ENCODE measurements at places on chromosomes 2 and 18.

- no peak for DNase-seq
Measured at GRCh38 chr2:218267259-218267658, 2.7 kb downstream of the AAMP start.

GRCh38 chr2:58860586-58860985 lies 619.5 kb upstream of the FANCL start:
- DNase-seq: no peak

- no peak for DNase-seq
Measured at GRCh38 chr2:105776560-105776928, 31.8 kb downstream of the NCK2 start.

DNA sequence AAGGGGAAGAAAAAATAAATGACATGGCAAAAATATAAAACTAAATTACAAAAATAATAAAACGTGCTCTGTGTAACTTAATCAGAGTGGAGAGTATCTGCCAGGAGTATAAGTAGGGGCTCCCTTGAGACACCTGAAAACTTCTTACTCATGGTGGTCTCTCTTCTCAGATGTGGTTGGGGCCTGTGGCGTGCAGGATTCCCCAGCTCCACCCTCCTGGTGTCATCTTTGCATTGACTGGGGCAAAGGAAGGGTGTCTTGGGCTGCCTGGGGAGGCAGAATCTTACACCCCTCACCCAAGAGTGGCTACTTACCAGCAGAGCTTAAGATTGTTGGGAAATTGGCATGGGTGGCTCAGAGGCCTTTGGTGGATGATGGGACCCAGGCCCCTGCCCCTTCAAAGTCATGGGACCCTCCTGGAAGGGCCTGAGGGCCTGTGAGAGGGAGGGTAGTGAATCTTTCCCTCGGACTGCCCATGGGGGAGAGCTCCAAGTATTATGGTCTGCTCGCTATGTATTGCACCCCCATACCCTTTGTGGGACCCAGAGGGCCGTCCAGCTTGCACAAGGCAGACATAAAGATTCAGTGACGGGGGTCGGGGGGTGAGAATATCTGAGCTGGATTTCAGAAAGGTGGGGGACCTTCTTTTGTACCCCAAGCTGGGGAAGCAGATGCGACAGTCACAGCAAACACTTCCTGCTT lies 6.9 kb upstream of the TRAF3IP1 start:
- DNase-seq: no peak

DNA sequence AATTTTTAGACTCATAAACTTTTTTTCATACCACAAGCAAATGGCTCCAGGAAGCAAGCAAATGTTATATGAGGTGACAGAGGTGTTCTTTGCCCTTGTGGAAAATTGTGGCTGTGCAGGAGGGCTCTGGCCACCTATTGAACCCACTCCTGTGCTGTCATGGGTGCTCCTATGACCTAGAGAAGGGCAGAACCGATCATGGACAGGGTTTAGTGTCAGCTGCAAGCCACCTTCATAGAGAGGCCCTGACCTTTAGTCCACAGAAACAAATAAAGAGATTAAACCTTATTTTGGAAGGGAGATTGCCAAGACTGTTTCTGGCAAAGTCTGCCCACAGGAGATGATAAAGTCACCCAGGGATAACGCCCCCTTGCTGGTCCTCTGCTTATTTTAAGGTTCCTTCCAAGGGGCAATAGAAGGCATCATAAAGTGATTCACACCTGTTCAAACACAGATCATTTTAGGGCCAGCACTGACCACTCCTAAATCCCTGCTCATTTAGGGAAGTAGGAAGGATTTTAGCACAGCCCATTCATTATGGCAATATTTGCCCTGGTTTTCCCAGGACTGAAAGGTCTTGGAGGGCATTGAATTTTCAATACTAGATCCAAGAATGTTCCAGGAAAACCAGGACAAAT lies 26.1 kb upstream of the STAT4 start:
- DNase-seq: no peak

Measured in gastrocnemius medialis (tissue), 4 donors.